ENCODE measurements at places on chromosomes 3 and 15.

DNA sequence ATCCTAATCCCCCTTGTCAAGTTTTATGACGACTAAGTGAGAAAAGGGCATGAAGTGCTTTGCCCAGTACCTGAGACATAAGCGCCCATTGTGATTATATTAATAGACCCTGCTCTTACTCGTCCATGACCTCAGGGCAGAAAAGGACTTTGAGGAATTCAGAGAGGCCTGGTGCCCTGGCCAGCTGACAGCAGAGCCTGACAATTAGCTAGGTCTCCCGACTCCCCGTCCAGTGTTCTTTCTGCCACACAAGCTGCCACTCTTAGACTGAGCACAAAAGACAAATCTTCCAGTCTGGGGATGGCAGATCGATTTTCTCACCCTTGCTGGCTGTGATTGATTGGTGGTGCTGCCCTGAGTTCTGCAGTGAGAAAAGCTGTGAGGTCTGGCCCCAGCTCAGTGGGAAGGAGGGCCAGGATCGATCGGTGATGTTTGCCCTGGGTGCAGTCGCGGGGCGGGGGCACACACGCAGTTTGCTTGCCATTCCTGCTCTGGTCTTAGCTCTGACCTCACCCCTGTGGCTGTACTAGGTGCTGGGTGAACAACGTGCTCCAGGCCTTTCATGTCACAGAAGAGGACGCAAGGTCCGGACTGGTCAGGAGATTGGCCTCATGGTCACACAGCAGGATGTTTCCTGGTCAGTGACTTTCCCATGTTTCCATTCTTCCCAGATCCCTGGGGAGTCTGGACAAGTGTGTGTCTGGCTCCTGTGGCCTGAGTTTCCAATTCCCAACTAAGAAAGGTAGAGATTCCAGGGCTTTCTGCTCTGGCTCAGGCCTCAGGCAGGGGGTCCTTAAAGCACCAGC lies 67.4 kb upstream of the TLE3 start:
- no peak for DNase-seq

DNA sequence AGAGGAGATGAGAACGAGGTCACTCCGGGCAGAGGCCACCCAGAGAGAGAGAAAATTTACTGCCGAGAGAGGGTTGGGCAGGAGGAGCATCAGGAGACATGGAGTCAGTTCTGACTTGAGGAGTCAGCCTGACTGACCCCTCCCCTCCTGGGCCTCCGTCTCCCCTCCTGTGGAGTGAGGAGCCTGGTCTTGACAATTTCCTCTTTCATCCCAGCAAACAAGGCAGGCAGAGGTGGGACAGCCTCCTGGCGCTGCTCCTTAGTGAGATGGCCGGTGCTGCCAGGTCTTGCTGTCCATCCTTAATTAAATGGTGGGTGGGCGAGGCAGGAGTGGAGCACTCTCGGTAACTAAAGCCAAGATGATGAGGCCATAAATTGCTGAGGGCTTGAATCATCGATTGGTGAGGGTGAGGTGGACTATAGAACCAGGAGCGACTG lies 60.6 kb downstream of the CYP11A1 start:
- no peak for DNase-seq

- DNase-seq, result no peak
Observed at GRCh38 chr3:123702720-123703119, 117.9 kb upstream of the HACD2 start.

GRCh38 chr3:58349792-58350626 lies 17.3 kb downstream of the PXK start:
- DNase-seq, result no peak

DNA sequence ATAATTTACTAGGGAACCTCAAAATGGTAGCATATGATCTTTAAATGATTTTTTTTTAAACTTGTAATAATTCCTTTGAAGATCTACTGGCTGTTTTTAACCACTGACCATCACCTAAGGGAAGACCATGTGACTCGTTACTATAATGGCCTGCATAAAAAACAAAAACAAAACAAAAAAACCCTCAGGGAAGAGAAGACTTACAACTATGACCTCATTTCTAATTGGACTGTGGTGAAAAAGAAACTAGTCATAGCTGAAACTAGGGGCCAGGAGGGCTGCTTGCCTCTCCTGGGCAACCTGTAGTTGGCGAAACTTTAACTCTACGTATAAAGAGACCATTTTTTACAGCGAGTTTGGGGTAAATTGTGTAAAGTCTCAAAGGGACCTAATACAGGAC lies 23.0 kb downstream of the PAQR9 start:
- no peak for DNase-seq

- no peak for DNase-seq
Observed at GRCh38 chr3:125120379-125121122, 64.8 kb upstream of the HEG1 start.

DNA sequence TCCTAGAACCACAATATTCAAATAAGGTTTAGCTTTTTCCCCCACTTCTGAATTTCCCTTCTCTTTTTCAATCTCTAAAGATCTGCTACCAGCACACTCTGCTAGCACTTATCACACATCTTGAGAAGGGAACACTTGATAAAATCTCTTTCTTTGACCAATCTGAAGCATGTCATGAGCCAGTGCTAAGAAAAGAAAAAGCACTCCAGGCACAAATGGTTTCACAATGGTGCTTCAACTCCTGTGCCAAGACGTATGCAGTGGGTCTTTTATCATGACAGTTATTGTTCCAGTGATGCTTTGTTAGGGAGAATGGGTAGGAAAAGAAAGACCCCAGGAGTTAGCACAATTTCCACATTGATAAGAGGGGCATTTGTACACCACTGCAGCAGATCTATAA lies 248.4 kb downstream of the ZNF385D start:
- DNase-seq, result no peak

DNA sequence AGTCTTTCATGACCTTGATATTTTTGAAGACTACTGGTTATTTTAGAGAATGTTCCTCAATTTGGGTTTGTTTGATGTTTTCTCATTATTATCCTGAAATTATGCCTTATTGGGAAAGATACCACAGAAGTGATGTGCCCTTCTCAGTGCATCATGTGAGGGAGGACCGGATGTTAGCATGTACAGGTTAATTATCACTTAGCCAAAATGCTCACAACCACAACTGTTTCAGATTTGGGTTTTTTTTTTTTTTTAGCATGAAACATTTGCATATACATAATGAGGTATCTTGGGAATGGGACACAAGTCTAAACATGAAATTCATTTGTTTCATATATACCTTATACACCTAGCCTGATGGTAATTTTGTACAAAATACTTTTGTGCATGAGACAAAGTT lies 59.8 kb downstream of the PIK3R4 start:
- no peak for DNase-seq

DNA sequence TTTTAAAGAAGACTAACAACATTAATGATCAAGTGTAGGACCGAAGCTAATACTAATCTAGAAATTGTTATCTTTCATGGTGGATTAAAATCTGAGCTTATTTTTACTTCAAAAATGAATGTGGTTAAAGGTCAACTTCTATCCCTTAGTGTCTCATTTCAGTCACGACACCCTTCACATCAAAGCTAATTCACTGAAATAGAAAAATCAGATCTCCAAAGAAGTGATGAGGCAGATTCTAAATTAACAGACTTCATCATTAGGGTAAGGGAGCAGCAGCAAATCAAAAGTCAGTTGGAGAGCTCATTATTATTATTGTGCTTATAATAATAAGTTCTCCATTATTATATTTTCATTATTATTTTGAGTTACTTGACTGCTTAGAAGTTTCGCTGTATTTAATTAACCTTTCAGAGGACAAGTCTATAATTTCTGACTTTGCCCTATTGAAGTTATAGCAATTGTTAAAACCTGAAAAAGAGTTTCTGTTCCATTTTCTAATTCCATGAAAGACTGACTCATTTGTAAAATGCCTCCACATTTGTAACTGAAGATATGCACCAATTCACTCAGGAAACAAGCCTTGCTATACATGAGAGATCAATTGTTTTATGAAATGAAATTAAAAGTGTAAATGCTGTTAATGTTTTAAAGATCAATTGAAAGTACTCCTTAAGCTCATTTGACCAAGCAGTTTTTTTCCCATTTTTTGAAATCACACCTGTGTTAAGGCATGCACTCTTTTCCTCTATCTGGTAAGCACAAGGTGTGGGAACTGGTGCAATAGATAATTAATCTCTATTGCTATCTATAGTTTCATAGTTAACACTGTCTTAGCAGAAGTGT lies 23.1 kb upstream of the CMC1 start:
- no peak for DNase-seq

- no peak for DNase-seq
Observed at GRCh38 chr3:145197821-145198220, 963.2 kb downstream of the PLOD2 start.

- no peak for DNase-seq
Observed at GRCh38 chr15:74213858-74214284, 11.3 kb upstream of the STRA6 start.

- no peak for DNase-seq
Observed at GRCh38 chr3:60316121-60316797, 935.0 kb downstream of the FHIT start.

- DNase-seq, result peak; percentile 9
Observed at GRCh38 chr3:123421353-123422174, 27.3 kb downstream of the ADCY5 start.

DNA sequence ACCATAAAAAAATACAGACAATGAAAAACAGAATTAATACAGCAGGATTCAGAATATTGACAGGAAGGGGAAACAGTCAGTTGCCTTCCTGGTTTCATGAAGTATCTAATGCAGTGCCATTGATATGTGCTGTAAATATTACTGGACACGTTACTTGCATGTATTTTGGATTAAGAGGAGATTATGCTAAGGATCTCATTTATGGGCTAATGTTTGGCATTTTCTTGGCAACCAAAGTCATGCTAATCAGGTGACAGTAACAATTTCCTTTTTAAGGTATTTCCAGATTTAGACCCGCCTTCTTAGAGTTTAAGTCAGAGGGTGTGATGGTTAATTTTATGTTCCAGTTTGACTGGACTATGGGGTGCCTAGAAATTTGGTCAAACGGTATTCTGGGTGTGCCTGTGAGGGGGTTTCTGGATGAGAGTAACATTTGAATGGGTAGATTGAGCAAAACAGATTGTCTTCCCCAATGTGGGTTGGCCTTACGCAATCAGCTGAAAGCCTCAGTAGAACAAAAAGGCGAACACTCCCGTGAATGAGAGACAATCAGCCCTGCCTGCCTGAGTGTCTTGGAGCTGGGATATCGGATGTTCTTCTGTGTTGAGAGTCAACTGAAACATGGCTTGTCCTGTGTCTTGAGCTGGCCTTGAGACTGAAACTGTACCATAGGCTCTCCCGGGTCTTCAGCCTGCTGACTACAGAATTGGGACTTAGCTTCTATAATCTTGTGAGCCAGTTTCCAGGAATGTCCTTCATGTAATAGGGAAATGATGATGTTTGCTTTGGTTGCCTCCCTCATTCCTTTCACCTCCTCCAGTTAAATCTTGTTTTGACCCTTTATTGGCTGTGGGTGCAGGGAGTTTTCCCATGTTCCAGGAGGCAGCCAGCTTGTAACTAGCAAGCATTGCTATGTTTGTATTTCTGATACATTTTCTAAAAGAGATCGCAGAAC lies 10.5 kb downstream of the SQOR start:
- DNase-seq, result peak; percentile 93

DNA sequence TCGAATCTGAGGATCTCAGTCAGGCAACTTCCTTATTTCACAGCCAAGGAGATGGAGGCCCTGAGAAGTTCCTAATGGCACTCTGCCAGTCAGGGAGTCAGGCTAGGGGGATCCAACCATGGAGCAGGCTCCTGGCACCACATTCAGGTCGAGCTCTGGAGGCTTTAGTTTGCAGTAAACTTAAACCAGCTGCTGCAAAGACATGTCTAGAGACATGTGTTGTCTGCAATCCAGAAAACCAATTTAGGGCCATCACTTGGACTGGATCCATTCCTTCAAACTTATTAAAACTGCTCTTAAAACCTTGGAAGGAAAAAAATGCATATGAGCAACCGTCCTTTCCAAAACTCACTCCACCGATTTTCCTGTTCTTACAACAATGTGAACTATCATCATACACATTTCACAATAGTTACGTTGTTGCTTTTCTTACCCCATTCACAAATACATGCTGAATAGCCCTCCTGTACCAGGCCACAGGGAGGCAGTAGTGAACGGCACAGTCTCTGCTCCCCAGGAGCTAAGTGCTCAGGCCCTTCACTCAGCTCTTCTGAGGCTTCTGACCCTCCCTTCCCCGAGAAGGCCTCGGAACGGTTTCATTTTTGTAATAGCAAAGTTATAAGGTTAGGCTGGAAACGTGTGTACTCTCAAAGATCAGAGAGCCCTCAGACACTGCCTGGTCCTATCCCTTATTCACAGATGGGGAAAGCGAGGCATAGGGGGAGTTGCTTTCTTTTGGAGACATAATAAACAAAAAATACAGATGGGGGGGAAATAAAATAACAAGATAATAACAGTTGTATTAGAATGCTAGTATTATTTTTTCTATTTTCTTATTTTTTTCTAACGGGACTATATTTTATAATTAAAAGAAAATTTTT lies 20.1 kb downstream of the RFT1 start:
- DNase-seq, result peak; percentile 82

GRCh38 chr3:106348139-106348690 lies 479.4 kb upstream of the CBLB start:
- no peak for DNase-seq

GRCh38 chr15:71458089-71458660 lies 342.9 kb downstream of the THSD4 start:
- no peak for DNase-seq

GRCh38 chr3:5201536-5201935 lies 14.0 kb downstream of the EDEM1 start:
- DNase-seq, result no peak

- DNase-seq, result peak; percentile 77
Observed at GRCh38 chr3:188421836-188422540, 268.0 kb downstream of the LPP start.

GRCh38 chr3:14774431-14774830 lies 44.3 kb upstream of the FGD5 start:
- no peak for DNase-seq

DNA sequence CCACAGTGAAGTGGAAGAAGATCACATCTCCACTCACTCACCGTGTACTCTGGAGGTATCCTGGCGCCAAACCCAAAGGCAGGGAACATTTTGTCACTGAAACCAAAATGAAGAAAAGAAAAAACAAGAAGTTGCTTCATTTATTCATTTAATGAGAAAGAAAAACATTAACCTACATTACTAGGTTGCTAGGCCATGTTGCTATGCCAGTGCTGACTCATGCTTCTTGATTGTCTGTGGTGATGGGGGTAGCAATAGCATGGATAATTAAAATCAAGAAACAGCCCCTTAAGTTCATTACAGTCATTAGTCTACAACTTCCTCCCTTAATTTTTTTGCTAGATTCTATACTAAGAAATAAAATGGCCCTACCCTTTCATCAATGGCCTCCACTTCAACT lies 52.7 kb upstream of the MRPL3 start:
- DNase-seq, result no peak
